ENCODE measurements at places on chromosomes 1 and 21. TPM values are rescaled to one million over a fixed set of nuclear protein-coding genes. Genes with fewer than 3 reads are reported as not detected.

GRCh38 chr1:63063367-63063766, 259.0 kb upstream of the FOXD3 start:
- no peak for ATAC-seq

CDC42SE1 gene
- total RNA-seq = 99.7 TPM

- no peak for ATAC-seq
Measured at GRCh38 chr1:223765719-223766340, 53.5 kb downstream of the CAPN2 start.

TEX38 gene
- total RNA-seq = not detected

TBCE gene
- 21.5 TPM for total RNA-seq

ASB17 gene
- total RNA-seq = not detected

DNA sequence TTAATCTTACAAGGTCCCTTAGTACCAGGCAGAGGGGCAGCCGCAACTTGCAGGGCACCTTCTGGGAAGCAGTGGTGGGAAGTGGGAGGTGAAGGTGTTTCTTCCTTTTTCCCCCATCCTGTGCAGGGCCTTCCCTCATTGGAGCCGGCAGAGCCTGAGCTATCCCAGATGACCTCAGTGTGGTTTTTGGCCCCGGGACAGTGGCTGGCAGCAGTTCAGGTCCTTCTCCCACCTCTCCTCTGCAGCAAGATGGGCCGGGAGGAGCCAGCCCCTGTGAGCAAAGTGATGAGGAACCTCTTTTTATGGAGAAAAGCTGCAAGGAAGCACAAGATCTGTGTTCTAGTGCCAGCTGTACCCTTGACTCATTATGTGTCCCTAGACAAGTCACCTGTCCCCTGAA, 6.8 kb downstream of the PFKFB2 start:
- no peak for ATAC-seq

- peak; percentile 40 for ATAC-seq
Measured at GRCh38 chr1:19462781-19463503, 22.4 kb downstream of the CAPZB start.

DNA sequence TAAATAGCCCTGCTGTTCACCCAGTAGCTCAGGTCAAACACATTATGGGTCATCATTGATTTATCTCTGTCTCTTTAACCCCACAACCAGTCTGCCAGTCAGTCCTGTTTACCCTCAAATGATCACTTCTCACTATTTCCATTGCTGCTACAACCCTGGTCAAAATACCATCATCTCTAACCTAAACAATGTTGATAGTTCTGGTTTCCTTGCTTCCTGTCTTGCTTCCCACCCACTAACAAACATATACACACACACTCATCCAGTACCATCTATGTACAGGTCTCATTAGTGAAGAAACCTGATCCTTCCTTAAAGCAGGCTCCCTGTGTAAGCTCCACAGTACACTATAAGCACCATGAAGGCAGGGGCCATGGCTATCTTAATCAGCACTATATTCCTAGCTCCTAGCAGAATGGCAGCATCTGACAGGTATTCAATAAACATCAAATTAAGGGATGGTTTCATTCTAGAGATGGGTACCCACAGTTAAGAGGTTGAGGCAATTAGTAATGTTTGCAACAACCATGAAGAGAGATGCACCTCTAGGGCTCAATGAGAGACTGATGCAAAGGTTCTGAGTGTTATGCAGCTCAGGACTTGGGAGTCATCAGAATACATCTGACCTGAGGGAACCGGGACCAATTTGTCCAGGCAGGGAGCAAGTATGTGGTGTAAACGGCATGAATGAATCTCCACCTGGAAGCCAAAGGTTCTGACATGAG, 10.0 kb upstream of the TGFBR3 start:
- ATAC-seq = peak; percentile 45

- no peak for ATAC-seq
Measured at GRCh38 chr1:167244244-167244643, 23.6 kb downstream of the POU2F1 start.

GRCh38 chr1:155706139-155706538, 17.2 kb downstream of the DAP3 start:
- ATAC-seq = no peak

DNA sequence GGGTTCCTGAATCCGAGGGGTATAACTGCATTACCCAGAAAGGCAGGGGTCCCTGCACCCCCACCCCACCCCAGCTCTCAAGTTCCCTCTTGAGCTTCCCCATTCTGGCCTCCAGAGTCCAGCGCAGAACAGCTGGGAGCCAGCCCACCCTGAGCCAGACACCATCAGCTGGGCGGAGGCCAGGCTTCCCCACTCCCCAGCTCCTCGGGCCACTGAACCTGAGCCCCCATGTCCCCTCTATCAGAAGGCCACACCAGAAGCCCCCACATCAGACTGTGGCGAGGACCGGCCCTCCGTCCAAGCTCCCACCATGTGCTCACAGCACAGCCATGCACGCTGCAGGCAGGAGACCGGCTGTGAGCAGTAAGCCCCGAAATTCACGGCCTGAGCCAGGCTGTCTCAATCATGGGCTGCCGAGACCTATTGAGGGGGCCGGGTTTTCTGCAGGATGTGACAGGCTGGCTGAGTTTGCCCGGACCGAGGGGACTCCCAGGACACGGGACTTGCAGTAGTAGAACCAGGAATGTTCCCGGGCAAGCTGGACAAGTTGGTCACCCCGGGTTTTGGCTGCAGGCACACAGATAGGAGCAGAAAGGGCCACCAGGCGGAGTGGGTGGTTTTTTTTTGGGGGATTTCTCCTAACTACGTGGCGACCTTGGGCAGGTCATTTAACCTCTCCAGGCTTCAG, 25.5 kb upstream of the TNFRSF1B start:
- ATAC-seq = no peak

GRCh38 chr1:66433611-66434010, 100.3 kb upstream of the SGIP1 start:
- no peak for ATAC-seq

- ATAC-seq = peak; percentile 80
Measured at GRCh38 chr1:181061891-181062835, 26.3 kb upstream of the IER5 start.

DNA sequence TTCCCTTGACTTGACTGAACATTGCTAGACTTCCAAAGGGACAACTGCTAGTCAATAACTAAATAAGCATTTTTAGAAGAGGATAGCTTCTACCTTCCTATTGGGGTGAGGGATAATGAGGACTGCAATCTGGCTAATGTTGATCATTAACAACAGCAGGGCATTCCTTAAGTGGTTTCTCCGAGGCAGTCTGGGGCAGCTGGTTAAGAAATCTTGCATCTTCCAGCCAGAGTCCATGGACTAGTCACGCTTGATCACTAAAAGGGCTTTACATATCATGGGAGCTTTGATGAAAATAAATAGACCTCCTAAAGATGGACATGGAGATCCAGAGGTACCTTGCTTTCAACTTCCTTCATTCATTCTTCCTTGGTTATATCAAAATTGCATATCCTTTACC, 329.4 kb upstream of the ESRRG start:
- ATAC-seq = no peak

GRCh38 chr1:90986953-90987352, 34.9 kb downstream of the ZNF644 start:
- ATAC-seq = no peak

RNASEL gene
- 2.7 TPM for total RNA-seq

- ATAC-seq = peak; percentile 50
Measured at GRCh38 chr1:226788965-226789364, 49.9 kb upstream of the ITPKB start.

DNA sequence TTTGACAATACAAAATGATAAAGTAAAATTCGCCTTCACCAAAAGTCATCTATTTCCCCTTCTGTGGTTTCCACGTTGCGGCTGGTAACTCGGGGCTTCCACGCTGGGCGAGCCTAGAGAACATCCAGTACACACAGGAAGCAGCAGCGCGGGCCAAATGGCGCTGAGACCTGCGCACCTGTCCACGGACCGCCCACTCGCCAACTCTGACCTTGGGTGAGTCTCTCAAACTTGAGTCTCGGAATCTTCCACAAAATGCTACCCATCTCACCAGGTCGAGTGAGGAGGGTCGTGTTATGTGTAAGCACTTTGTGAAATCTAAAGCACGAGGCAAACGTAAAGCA, 820 bp upstream of the TTF2 start:
- ATAC-seq = peak; percentile 31

DNA sequence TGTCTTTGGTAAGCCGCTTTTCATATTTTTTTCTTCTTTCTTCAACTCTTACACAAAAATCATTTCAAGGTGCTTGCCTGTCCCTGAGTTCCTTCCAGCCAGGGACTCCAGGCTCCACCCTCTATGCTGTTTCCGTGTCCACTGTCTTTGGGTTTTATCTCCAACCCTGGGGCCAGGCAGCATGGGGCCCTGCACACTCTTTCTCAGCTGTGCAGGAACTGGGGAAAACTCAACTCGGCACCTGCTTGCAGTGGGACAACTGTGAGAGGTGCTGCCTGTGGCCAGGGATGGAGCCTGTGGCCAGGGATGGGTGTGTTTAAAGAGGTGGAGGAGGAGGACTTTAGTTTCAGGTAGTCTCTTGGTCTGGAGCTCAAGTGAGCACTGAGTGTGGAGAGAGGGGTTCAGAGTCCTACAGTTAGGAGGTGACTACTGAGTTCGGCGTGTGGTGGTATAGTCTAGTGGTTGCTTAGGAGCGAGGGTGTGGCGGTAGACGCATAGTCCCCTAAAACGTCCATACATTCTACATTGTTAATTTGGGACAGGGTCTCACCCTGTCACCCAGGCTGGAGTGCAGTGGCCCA, 13.4 kb downstream of the TNFRSF8 start:
- no peak for ATAC-seq

DNA sequence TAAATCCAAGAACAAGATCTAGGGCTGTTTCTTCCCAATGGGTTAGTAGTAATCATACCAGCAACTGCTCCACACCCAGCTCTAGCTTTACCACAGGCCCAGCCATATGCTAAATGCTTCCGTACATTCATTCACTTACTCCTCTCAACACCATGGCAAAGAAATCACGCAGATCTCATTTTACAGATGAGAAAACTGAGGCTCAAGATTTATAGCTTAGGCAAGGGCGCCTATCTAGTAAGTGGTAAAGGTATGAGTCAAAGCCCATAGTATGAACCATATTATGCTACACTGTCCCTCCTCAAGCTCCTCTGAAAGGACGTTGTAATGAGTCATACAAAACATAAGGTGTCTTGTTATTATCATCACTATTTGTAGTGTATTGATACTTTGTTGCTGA, 82.2 kb downstream of the NIBAN1 start:
- ATAC-seq = peak; percentile 82

DNA sequence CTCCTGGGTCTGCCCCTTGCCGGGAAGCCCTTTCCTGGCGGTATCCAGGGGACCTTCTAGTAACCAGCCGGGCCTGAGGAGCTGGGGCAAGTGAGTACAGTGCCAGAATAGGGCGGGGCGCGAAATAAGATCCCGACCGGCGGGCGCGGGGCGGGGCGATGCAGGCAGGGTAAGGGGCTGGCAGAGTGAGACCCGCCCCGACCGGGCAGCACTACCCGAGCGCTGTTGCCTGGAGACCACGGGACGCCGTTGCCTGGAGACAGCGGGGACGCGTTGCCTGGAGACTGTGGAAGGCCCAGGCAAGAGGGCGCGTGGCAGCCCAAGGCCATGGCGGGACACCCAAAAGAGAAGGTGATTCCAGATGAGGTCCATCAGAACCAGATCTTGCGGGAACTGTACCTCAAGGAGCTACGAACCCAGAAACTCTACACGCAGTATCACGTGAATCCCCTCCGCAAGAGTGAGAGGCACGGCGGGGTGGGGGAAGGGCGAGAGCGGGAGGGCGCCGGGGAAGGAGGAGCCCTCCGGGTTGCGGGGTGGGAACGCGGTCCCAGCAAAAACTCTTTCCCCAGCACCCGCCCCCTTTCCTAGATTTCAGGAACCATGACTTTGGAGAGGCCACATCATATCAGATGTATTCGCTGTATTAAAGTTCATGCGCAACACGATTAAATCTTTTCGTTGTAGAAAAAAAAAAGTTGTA, 24.3 kb downstream of the EBNA1BP2 start:
- ATAC-seq = no peak

- ATAC-seq = no peak
Measured at GRCh38 chr1:53811414-53811851, 26.7 kb downstream of the NDC1 start.

DNA sequence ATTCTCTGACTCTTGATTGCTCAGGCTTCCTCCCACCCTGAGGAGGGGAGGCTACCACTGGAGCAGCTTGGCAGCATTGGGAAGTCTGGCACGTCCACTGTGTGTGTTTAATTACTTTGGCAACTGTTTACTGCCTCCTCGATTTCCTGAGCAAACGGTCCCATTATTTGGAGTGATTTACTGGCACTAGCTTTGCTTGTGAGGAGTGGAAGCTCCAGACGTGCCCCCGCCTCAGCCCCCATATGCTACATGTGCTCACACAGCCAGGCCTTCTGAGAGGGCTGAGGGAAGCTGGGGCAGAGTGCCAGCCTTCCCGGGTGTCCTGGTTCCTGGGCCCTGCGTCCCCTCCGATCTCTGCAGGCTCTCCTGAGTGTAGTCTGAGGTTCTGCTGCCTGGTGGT, 306.2 kb downstream of the PTPRU start:
- no peak for ATAC-seq

RGS1 gene
- total RNA-seq = 64.7 TPM

GRCh38 chr1:109793486-109794318, 30.0 kb upstream of the EPS8L3 start:
- ATAC-seq = peak; percentile 13

- no peak for ATAC-seq
Measured at GRCh38 chr1:7760245-7760644, 10.9 kb upstream of the VAMP3 start.

- ATAC-seq = no peak
Measured at GRCh38 chr1:219271818-219272535, 98.3 kb downstream of the LYPLAL1 start.

PRRX1 gene
- not detected for total RNA-seq

- ATAC-seq = peak; percentile 79
Measured at GRCh38 chr1:45047032-45047431, 35.0 kb downstream of the UROD start.

ABCG1 gene
- total RNA-seq = 8.2 TPM

DNA sequence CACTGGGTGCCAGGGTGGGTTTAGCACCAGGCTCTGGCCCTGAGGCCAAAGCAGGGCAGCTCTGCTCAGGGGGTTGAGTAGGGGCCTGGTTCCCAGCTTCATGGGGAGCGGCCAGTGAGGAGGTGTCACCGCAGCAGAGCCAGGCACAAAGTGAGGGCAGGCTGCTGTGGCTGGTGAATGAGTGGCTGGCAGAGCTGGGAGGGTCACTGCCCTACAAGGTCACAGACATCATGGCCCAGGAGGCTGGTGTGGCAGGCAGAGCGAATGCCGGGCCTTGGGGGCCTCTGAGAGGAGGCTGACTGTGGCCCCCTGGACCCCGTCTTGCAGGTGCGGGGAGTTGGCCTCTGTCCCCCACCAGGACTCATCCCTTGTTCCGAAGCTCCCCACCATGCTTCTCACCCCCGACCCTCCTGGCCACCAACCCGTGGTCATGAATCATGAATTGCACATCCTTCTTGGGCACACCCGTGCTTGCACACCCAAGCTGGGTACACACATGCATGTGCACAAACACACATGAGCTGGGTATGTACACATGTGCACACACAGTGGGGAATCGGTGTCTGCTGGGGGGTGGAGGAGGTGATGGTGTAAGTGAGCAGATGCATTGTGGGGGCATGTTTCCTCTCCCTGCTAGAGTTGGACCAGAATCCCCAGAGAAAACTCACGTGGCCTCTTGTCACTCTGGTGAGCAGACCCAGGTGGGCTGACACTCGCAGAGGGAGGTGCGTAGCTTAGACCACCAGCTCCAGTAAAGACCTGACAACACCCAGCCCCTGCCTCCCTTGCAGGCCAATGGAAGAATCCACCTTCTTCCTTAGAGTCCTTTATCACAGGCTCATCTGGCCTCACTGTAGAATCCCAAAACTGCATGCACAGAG, 4.8 kb upstream of the GNB1 start:
- ATAC-seq = no peak

GRCh38 chr1:219433001-219433400, 179.9 kb downstream of the ZC3H11B start:
- no peak for ATAC-seq

GRCh38 chr1:67760030-67760821, 73.0 kb downstream of the GNG12 start:
- peak; percentile 93 for ATAC-seq

All from activated T-helper 17 cell treated with anti-CD3 and anti-CD28 coated beads, Interleukin-2, amount 50 U/mL, for 72 hours (primary cell).